ENCODE measurements at places on chromosomes 13 and 19.
A peak's percentile ranks its signal among the peaks of the same experiment; 100 is the strongest.

- no peak for DNase-seq
Observed at GRCh38 chr13:60134376-60134775, 29.4 kb downstream of the DIAPH3 start.

- DNase-seq, result no peak
Observed at GRCh38 chr19:19448238-19448544, 42.7 kb downstream of the GATAD2A start.

DNA sequence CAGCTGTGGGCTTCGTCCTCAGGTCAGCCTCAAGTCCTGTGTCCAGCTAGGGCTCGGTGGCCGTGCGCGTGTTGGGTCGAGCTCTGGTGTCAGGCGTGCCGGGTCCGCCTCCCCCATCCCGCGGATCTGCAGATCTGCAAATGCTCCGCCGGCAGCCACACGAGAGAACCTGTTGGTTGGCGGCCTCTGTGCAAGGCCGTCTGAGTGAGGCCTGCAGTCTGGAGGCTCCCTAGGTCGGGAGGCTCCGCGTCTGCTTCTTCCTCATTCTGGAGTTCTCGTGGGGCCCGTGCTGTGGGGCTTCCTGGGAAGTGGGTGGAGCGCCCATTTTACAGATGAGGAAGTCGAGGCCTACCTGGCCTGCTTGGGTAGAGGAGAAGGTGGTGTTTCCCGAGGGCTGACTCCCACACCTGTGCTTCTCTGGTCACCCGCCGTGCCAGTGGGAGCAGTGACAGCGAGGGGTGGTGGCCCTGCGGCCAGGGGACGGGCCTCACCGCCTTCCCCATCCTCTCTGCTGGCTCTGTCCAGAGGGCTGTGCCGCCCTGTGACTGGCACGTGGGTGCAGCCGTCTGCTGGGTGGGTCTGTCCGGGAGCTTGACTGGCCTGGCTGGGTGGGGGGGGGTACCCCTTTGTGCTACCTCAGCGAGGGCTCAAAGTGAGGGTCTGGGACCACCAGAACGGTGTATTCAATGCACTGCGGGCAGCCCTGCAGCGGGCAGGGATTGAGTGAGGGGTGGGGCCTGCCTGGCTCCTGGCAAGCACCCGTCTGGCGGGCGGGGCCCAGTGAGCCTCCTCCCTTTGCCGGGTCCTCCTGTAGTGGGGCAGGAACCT lies 3.3 kb downstream of the CSNK1G2 start:
- no peak for DNase-seq

- no peak for DNase-seq
Observed at GRCh38 chr13:111183087-111183645, 68.1 kb downstream of the ARHGEF7 start.

DNA sequence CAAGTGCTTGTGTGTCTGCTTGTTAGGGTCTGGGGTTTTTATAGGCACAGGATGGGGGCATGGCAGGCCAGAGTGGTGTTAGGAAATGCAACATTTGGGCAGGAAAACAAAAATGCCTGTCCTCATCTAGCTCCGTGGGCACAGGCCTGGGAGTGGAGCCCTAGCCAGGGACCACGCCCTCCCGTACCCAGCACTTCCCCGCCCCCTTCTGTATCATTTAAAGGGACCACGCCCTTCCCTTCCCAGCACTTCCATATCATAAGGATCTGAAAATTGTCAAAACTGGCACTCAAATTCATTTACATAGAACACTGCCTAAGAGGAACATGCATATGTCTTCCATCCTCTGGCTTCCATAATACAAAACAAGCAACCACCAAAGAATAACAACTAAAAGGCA lies 185.8 kb downstream of the B3GLCT start:
- DNase-seq, result no peak

DNA sequence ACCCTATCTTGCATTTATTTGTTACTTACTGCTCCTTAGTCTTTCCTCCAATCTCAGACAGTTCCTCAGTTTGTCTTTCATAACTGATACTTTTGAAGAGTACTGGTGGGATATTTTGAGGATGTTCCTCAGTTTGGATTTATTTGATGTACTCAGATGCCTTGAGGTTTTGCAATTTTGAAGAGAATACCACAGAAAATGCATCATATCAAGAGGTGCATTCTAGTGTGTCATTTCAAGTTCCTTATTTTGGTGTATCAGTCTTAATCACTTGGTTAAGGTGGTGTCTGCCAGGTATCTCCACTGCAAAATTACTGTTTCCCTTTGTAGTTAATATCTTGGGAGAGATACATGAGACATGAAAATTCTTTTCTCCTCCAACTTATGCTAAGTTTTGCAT lies 75.1 kb downstream of the URI1 start:
- no peak for DNase-seq

GRCh38 chr19:5585461-5586299 lies 17.9 kb upstream of the TINCR start:
- peak; percentile 62 for DNase-seq

DNA sequence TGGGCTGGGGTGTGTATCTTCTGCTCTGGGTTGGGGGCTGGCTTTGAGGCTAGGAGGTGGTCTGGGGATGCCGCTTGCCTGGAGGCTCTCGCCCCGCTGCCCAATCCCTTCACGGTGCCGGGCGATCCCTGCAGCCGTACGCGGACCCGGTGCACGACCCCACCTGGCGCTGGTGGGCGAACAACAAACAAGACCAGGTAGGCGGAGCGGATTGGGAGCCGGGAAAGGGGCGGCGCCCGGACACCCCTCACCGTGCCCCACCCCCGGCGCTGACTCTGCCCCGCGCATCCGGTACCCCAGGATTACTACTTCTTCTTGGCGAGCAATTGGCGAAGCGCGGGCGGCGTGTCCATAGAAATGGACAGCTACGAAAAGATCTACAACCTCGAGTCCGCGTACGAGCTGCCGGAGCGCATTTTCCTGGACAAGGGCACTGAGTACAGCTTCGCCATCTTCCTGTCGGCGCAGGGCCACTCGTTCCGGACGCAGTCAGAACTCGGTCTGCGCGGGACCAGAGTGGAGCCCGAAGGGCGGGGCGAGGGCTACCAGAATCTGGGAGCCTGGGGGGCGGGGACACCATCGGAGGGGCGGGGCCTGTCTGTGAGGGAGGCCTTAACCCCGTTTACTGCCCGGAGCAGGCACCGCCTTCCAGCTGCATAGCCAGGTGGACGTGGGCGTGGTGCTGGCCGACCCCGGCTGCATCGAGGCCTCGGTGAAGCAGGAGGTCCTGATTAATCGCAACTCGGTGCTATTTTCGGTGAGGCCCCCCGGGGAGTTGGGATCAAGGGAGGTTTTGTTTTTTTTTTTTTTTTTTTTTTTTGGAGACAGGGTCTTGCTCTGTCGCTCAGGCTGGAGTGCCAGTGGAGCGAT lies 12.1 kb upstream of the PSMD8 start:
- DNase-seq, result peak; percentile 60

DNA sequence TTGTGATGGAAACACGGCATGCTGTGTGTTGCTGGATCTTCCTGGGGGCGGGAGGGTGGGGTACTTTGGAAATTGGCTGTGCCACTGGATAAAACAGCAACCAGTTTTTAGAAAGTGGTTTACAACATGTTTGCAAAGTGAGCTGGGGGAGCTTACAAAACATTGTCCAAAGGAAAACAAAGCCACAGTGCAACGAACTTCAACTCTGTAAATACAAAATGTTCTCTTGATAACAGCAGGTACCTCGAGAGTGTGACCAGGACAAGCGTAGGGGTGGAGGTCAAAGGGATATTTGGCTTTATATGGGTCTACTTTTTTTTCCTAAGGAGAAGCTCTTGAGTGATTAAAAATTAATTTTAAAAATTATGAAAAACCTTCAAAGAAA lies 2.5 kb downstream of the IGSF23 start:
- no peak for DNase-seq

DNA sequence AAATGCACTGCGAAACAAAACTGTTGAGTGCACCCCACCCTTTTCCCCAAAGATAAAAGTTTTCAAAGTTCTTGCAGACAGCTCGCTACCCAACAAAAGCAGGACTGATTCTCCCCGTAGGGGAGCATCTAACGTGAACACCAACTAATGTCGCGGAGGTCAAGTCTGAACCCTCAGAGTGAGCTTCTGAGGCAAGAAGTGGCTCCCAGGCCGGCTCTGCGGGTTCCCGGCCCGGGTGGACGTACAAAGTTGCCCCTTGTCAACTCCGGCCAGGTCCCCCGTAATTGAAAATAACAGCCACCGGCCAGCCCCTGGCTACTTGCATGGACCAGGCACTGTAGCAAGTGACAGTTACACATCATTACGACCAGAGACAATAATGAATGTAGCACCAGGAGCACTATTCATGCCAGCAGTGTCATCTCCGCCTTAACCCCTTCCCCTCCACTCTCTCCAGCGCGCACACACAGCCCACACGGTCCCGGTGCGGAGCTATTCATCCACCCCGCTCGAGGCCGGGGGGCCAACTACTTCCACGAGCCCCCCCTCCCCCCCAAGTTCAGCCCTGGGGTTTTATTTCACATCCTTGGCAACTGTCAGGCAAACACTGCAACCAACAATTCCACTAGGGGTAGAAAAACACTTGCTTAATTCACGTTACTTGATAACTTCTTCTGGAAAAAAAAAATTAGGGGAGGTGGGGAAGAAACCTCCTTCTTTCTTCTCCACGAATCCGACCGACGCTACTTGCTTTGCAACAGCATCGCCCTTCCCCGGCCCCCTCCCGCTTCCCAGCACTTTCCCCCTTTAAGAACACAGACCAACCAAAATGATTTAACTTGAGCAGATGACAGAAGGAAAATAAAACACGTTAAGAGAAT lies 1.2 kb downstream of the KLF12 start:
- DNase-seq, result peak; percentile 17

DNA sequence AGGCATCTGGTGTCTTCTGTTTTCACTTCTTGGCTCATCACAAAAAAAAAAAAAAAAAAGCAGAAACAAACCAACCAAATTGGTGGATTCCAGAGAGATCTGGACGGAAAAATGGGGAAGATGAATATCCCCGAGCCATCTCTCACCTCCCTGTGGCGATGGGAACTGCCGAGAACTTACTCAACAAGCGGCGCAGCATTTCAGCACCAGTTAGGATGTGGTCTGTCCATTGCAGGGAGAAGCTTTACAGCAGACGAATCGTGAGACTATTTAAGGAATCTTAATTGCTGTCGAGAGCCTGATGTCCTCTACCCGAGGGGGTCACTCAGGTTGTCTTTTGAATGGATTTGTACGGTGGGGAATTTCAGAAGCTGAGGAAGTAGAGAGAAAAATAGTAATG lies 17.3 kb upstream of the KDM4B start:
- no peak for DNase-seq

DNA sequence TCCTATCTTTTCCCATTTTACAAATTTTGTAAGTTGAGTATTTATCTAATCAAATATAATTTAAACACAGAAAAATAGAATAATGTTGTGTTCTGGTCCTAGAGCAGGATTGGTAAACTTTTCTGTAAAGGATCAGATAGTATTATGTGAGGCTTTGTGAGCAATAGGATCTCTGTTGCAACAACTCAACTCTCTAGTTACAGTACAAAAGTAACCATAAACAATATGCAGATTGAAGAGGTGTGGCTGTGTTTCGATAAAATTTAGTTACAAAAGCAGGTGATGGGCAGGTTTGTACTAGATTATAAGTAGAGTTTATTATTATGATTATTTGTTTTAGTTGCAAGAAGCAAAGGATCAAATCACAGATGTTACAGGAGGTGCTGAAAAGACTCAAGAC lies 15.2 kb upstream of the C1QTNF9B start:
- DNase-seq, result no peak

DNA sequence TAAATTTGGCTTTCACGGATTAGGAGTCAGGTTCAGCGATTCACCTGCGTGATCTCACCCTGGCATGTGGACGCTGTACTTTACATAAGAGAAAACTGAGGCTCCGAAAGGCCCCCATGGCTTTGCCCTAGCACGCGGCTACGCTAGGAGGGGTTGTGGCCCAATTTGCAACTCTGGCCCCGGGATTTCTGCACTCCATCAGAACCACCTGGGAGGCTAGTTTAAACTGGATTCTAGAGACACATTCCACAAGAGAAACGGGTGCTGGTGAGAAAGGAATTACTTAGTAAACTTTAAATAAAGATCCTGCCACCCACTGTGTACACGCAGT lies 6.2 kb downstream of the BCL3 start:
- DNase-seq, result no peak

DNA sequence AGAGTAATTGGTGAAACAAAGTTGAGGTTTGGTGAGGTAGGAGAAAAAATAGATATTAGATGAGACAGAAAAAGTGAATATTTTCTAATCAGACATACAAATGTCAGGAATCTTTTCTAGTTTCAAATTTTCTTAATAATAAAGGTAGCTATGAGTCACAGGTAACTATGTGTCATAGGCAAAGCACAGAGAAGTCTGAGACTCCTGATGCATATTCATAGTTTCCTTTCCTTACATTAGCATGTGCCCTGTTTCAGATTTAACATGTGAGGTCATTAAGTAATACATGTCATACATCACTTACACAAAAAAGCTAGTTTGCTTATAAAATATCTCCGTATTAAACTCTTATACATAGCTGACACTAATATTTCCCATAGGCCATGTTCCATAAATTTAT lies 1141.3 kb upstream of the PCDH20 start:
- no peak for DNase-seq

GRCh38 chr19:51143486-51143885 lies 1.4 kb downstream of the SIGLEC7 start:
- DNase-seq, result no peak

DNA sequence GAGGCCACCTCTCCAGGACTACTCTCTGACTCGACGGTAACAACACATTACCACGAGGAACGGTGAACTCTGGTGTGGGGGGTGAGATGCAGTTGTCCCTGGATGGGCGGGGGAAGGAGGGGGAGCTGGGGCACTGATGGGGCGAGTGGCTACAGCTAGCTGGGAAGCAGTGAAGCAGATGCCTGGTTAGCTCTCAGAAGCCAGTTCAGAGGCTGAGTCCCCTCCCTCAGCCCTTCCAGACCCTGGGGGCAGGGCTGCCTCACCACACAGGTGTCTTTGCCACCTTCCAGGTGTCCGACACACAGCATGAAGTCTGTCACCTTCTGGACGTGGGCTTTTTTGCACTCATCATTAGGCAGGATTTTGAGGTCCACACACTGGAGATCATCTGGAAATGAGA lies 4.0 kb downstream of the KLK1 start:
- no peak for DNase-seq

DNA sequence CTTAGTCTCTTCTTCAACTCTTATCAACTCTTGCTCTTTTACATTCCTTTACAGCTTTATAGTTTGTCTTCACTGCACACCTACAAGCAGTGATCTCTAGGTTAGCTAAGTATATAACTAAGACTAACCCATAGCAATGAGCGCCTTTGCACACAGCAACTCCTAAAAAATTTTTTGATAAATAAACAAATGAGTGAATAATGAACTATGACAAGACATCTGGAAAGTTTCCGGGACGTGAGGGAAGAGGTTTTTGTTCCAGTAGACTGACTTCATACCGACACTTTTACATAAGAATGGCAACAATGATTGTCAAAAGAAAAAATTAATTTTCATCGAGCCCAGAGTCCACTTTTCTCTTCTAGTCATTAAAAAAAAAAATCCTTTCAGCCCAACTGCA lies 98.3 kb downstream of the ELF1 start:
- DNase-seq, result no peak

GRCh38 chr13:46593398-46593797 lies 40.4 kb downstream of the LRCH1 start:
- DNase-seq, result peak; percentile 18

All from T-helper 17 cell (primary cell).